Thoracic aorta endothelial cell (primary cell): ENCODE measurements at places on chromosomes 12 and 14. TPM values are rescaled to one million over a fixed set of nuclear protein-coding genes. Genes with fewer than 3 reads are reported as not detected.

WNT5B gene
- 0.07 and 0.53 TPM in 2 replicates for total RNA-seq

KLHDC1 gene
- 2.0 and 2.4 TPM in 2 replicates for total RNA-seq

PRR4 gene
- total RNA-seq, result 1.9 and 2.3 TPM in 2 replicates

ERP29 gene
- 34.2 and 41.2 TPM in 2 replicates for total RNA-seq

BHLHE41 gene
- 0.07 and 0.53 TPM in 2 replicates for total RNA-seq

GPX2 gene
- total RNA-seq, result not detected in 2 replicates

LRRIQ1 gene
- 0.27 and 0.72 TPM in 2 replicates for total RNA-seq

TMEM179 gene
- total RNA-seq, result not detected in 2 replicates
